Stimulated activated CD8-positive, alpha-beta memory T cell treated with anti-CD3 and anti-CD28 coated beads, Interleukin-4, amount 100 ng/mL, for 24 hours (primary cell): ENCODE measurements at places on chromosomes 6 and 20.

DNA sequence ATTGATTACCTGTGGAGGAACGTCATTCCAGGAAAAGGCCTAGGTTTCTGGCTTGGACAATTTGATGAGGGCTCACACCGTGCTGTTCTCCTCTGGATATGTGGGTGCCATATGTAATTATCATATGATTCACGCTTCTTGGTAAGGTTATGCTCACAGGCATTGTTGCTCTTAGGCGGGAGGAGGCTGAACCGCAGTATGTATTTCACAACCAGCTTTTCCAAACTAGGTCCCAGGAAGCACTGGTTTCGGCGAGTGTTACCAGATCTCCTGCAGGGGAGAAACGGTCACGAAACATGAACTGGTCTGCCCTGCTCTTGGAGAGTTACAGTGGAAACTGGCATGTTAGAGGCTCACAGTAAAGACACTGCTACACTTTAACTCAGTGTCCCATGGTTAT is 793 bp upstream of the FAM50B start:
- DNase-seq: no peak

DNA sequence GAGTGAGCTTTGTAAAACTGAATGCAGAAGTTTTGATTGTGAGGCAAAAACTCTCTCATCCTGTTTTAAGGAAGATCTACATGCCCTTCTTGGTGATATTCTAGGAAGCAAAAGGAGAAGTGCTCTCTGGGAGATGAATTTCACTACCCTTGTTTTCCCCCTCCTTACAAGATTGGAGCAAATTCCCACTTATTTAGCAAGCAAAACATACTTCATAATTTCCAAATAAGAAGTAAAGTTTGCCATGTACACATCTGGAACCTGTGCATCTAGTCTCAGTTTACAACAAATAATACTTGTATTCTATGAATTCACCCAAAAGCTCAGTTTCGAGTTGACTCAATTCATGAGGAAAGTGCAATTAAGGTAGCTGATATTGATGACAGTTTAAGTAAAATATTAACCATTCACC is 27.6 kb upstream of the IFNGR1 start:
- DNase-seq: no peak

DNA sequence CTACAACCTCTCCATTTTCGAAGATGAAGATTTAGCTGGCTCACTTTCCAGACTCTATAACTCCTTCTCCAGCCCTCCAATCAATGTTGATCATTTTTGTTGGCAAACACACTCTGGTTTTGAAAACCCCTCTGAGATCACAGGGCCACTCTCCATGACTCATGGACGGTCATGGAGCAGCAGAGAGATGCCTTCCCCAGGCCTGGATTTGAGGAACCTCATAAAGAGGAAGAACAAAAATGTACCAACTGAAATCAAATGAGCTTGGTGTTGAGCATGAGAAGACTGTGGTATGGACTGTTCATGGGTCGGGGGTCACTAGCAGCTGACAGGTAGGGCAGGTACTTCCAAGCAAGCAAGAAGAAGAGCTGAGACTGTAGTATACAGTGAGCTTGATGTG is 112.8 kb upstream of the INSM1 start:
- DNase-seq: no peak

GRCh38 chr20:61451953-61452352 is 199.9 kb downstream of the CDH4 start:
- DNase-seq: no peak

GRCh38 chr20:49603209-49603627 is 35.3 kb upstream of the PTGIS start:
- no peak for DNase-seq

DNA sequence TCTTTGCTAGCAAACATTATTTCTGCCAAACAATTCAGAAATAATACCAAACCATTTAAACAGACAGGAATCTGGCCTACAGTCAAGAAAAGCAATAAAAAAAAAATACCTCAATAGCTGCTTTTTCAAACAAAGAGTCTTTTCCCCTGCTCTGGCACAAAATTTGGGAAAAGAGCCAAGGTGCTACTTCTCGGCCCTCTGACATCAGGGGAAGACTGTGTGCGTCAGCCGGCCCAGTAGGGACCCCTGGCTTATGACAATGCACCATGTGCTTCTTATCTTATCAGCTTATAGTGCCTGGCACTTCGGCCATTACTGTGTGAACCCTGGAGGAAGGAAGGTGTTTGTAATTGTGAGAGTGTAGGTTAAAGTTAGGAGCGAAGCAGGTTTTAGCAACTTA is 89.4 kb downstream of the PDE10A start:
- DNase-seq: no peak

DNA sequence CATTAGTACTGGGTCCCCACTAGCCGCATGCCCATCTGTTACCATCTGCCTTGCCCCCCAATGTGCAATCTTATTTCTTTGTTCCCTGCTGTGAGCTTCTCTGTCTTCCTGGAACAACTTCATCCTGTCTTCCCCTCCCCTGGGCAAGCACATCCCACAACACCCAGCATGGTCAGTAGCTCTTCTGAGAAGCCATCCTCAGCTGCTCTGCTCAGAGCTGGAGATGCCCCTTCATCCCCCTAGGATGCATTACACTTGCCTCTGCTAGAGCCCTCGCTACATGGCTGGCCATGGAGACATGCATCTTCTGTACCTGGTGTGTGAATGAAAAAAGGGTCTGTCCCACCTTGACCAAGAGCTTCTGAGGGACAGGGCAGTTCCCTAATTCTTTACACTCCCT is 141.2 kb downstream of the CDC5L start:
- no peak for DNase-seq

GRCh38 chr6:158661156-158661685 is 11.4 kb downstream of the SYTL3 start:
- DNase-seq: no peak

DNA sequence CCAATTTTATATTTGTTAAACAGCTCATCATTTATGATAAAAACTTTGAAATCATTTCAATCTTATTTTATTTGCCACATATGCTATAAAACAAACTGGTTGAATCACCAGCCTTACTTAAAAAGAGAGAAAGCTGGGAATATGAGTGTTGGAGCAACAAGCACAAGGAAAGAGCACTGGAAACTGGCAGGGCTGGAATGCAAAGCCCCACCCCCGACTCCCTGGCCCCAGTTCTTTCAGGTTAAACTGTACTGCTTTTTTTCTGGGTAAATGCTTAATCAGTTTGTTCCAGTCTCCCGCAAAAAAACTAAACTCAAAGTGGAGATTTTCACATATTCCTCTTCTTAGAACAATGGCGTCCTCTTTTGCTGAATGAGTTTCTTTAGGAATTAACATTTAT is 433.8 kb upstream of the NOX3 start:
- no peak for DNase-seq

GRCh38 chr20:42435230-42435629 is 754.5 kb downstream of the PTPRT start:
- no peak for DNase-seq

DNA sequence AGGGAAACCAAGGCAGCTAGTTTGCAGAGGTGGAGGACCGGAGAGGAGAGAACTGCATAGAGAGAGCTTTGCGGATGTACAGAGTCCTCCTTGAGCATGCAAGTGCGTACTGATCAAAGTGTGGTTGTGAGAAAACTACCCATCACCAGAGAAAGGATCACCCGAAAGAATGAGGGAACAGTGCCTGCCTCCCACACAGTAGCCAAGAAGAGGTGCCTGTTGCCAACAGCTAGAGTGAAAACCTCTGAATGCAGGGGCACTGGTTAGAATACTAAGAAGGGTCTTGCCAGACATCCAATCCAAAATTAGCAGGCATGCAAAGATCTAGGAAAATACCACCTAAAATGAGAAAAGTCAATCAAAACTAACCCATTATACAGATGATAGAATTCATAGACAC is 166.6 kb upstream of the AKAP12 start:
- DNase-seq: no peak

DNA sequence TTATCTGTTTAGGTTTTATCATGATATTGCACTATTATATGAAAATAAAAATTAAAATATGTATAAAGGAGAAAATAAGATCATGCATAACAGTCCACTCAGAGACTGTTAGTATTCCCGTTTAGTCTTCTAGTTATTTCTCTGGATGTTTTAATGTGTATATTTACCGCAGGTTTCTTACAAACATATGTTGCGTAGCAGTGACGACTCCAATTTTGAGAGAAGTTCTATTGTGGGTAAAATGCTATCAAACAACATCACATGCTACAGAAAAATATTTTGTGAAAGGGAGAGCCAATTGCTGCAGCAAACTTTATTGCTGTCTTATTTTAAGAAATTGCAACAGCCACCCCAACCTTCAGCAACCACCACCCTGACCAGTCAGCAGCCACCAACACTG is 72.4 kb upstream of the NXT1 start:
- DNase-seq: no peak

- DNase-seq: no peak
These were observed 97.3 kb downstream of the RPP40 start for GRCh38 chr6:4906293-4907276.

DNA sequence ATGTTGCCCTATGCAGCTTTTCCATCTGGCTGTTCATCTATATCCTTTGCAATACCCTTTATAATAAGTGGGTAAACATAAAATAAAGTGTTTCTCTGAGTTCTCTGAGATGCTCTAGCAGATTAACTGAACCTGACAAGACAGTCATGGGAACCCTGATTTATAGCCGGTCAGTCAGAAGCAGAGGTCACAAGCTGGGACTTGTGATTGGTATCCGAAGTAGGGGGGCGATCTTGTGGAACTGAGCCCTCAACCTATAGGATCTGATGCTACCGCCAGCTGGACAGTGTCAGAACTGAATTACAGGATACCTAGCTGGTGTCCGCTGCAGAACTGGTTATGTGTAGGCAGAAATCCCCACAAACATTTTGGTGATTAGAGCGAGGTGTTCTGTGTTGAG is 39.0 kb downstream of the SLC17A5 start:
- no peak for DNase-seq

DNA sequence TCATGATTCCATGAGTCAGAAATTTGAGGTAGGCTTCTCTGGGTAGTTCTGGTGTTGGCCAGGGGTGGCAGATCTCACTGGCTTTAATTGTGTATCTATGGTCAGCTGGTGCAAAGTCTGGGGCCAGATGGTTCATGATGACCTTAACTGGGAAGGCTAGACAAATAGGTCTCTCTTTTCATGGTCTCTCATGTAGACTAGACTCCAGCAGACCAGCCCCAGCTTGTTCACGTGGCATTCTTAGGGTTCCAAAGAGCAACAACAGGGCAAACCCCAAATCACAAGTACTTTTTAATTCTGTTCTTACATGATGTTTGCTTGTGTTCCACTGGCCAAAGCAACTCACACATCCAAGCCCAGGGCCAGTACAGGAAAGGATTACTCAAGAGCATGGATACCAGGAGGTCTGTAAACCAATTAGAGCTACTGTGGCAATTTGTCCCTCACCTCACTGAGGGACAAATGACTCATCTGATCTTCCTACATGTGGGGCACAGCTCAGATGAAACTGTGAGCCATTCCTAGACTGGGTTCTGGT is 79.5 kb upstream of the PBOV1 start:
- no peak for DNase-seq

GRCh38 chr6:52135217-52135616 is 47.8 kb upstream of the PKHD1 start:
- DNase-seq: no peak

DNA sequence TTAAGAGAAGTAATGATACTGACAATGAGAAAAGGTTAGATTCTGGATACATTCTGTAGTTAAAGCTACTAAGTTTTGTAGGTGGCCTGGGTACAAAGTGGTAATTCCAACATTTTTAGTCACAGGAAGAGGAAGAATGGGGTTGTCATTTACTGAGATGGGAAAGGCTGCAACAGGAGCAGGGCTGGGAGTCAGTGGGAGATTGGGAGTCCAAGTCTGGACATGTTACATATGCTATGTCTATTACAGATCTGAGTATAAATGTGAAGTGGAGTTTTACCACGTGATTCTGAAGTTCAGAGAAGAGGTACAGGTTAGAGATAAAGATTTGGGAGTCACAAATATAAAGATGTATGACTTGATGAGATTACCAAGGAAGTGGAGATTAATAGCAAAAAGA is 116.2 kb downstream of the RWDD2A start:
- DNase-seq: no peak

DNA sequence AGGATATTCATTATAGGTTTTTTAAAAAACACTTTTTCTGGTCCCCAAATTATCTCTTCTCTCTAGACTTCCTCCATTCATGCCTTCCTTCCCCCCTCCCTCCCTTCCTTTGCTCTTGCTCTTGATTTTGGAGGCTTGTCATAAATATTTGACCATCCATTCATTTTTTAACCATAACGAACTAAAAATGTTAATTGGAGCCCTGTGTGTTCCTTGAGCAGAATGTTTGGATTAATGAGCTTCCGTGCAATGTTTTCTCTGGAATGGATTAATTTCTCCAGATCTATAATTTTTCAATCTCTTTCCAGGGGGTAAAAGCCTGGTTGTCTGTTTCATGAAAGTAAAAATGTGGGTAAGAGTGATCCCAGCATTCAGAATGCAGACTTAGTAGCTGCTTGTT is 155.5 kb downstream of the ESR1 start:
- DNase-seq: no peak

GRCh38 chr6:44051515-44051914 is 75.7 kb downstream of the MRPL14 start:
- no peak for DNase-seq

- no peak for DNase-seq
These were observed 590 bp downstream of the C20orf204 start for GRCh38 chr20:64036346-64037198.

DNA sequence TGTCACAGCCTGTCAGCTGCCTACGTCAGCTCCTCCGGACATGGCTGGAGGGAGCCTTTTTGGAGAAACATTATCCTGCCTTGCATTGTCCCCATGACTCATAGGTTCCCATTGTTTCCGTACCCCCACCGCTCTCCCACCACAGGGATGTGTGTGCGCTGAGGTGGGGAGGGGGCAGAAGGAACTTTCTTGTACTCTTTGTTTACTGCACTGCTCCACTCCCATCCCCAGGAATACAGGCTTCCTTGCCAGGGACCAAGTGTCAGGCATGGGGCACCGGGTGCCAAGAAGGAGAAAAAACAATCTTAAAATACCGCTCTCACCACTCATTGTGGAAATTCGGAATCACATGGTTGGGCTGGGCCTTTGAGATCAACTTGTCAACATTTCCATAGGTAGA is 51.0 kb downstream of the KCNK5 start:
- DNase-seq: no peak

GRCh38 chr6:109369728-109370127 is 12.5 kb downstream of the CD164 start:
- DNase-seq: no peak

GRCh38 chr6:36626636-36627035 is 32.5 kb downstream of the SRSF3 start:
- DNase-seq: no peak

DNA sequence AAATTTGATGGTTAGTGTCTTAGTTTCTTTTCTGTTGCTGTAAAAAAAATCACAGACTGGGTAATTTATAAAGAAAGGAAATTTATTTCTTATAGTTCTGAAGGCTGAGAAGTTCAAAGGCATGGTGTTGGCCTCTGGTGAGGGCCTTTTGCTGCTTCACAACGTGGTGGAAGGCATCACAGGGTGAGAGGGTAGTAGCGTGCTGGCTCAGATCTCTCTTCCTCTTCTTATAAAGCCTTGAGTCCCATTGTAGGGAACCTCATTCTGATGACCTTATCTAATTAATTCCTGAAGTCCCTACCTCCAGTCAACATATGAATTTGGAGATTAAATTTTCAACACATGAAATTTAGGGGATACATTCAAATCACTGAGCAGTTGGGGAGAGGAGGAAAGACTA is 62.0 kb downstream of the ARID1B start:
- no peak for DNase-seq
